ENCODE measurements at places on chromosomes 2 and 18. TPM values are rescaled to one million over a fixed set of nuclear protein-coding genes. Genes with fewer than 3 reads are reported as not detected.

DNA sequence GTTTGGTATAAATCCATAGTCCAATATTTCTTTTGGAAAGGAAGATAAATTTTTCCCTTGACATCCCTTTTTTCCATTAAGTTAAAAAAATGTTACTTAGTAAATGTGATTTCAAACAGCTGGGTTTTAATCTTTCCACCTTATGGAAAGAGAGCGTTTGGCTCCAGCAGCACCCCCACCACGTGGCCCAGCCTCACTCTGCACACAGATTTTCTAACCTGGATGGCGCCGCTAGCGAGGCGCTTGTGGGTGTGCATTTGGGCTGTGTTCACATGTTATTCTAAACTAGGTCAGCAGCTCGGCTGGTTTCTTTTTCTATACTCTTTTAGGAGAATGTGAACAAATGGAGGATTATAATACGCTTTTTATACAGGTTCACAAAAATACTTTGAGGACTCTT is 218.0 kb downstream of the LDLRAD4 start:
- DNase-seq, result no peak
- no peak overlapping the region for H3K4me3 ChIP-seq
- no peak overlapping the region for H3K27ac ChIP-seq
- peaks cover 17% of the 10 kb centered on the region for H3K4me1 ChIP-seq
- no peaks in the 10 kb centered on the region for H3K27me3 ChIP-seq

- no peak overlapping the region for H3K27ac ChIP-seq
- no peaks in the 10 kb centered on the region for H3K36me3 ChIP-seq
- peaks cover 37% of the 10 kb centered on the region for H3K27me3 ChIP-seq
- no peak overlapping the region for H3K4me3 ChIP-seq
- H3K4me1 ChIP-seq, result no peaks in the 10 kb centered on the region
Measured at GRCh38 chr2:120360307-120360855, 14.4 kb downstream of the INHBB start.

DNA sequence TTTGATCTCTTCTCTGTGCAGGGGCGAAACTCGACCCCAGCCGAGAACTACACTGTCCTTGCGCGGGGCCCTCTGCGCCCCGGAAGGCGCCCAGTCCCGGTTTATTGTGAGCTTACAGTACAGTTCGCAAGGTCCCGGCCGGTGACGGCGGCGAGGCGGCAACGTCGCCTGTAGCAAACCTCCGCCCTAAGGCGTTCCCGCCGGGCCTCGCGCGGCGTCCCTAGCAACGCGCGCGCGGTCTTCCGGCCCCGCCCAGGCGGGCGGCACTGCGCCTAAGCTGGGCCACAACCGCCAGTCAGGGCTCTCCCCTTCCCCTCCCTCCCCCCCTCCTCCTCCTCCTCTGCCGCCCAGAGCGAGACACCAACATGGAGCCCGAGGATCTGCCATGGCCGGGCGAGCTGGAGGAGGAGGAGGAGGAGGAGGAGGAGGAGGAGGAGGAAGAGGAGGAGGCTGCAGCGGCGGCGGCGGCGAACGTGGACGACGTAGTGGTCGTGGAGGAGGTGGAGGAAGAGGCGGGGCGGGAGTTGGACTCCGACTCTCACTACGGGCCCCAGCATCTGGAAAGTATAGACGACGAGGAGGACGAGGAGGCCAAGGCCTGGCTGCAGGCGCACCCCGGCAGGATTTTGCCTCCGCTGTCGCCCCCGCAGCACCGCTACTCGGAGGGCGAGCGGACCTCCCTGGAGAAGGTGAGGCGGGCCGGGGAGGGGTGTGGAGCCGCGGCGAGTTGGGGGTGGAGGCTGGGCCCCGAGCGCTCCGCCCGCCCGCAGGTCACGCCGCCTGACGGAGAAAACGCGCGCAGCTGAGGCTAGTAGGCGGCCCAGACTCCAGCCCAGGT is at the start of gene ALMS1:
Gene ALMS1, plus strand, starts transcription at position 333 of the 838 bp plus-strand sequence. Its CDS starts 33 bp downstream, at position 366.
- H3K27ac ChIP-seq, result peak within 1 kb of the TSS; percentile 97
- no peaks in the 10 kb centered on the region for H3K36me3 ChIP-seq
- H3K4me1 ChIP-seq, result peaks cover 22% of the 10 kb centered on the region
- H3K27me3 ChIP-seq, result peaks cover 3% of the 10 kb centered on the region

DNA sequence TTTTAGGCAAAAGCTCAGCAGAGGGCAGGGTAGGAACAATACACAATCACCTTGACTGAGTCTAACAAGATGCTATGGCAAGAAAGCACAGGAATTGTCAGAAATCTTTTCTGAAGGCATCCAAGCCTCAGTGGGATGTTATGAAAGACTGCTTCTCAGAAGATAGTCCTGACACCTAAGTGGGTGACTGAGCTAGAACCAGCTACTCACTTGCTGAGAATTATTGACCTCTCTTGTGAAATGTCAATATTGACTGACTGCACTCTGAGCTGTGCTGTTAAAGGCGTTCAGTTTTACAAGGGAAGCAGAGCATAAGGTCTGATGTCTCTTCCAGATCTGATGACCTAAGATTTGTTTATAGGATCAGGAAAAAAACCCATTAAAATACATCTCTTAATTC is 46.1 kb downstream of the TACR1 start:
- DNase-seq, result no peak
- no peaks in the 10 kb centered on the region for H3K36me3 ChIP-seq
- H3K27ac ChIP-seq, result no peak overlapping the region
- no peaks in the 10 kb centered on the region for H3K4me1 ChIP-seq
- peaks cover 5% of the 10 kb centered on the region for H3K27me3 ChIP-seq

DNA sequence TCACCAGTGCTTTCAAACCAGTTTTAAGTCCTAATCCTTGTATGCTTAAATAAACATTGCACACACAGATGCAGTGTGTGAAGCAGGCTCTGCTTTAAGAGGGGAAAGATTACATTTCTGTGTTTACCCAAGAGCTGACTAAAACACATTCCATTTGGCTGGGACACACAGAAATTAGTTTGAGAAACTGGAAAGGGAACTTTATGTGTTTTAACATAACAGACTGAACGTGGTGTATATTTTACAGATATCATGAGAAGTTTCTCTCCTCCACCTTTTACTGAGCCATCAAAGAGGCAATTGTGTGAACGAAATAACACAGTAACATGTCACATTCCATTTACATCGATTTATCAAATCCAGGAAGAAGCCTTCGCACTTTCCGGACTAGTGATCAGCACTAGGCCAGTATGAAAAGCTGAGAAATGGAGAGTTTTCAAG is 121.8 kb downstream of the MAIP1 start:
- no peaks in the 10 kb centered on the region for H3K4me1 ChIP-seq
- no peak overlapping the region for H3K4me3 ChIP-seq
- DNase-seq, result no peak
- no peaks in the 10 kb centered on the region for H3K27me3 ChIP-seq

- no peak overlapping the region for H3K4me3 ChIP-seq
- H3K27ac ChIP-seq, result no peak overlapping the region
- H3K36me3 ChIP-seq, result no peaks in the 10 kb centered on the region
- H3K4me1 ChIP-seq, result peaks cover 7% of the 10 kb centered on the region
- DNase-seq, result no peak
Measured at GRCh38 chr18:58271770-58272169, 227.7 kb downstream of the NEDD4L start.

SCN2A gene
- 0.04 TPM for polyA plus RNA-seq

C2orf72 gene
- not detected for polyA plus RNA-seq

RPRM gene
- polyA plus RNA-seq, result not detected
